ENCODE measurements at places on chromosomes 2 and 18. TPM values are rescaled to one million over a fixed set of nuclear protein-coding genes. Genes with fewer than 3 reads are reported as not detected.

Gene CMPK2
- total RNA-seq: 3.0 TPM

GRCh38 chr2:220626603-220627002, 945.5 kb downstream of the EPHA4 start:
- DNase-seq: no peak

DNA sequence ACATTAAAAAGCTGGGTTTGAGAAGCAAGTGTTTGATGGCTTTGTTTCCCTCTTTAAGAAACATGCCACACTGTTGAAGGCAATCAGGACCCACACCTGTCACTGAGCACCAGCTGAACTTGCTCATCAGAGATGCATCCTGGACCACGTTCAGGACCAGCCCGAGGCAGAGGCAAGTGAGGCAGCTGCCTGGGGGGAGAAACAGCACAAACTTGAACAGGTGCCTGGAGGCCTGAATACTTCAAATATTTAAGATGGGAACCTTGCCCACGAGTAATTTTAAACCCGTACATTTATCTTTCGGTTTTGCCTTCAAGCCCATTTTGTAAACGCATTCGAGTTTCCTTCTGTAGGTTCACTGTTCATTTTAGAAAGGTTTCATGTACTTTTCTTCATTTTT, 421.3 kb downstream of the NYAP2 start:
- no peak for DNase-seq

Gene CDKL4
- total RNA-seq: not detected

Gene TPGS2
- total RNA-seq: 16.4 TPM

Gene MC2R
- total RNA-seq: not detected

Gene TEX261
- total RNA-seq: 28.1 TPM

GRCh38 chr18:21805771-21806366, 65.3 kb downstream of the MIB1 start:
- no peak for DNase-seq

Gene IL18R1
- total RNA-seq: 7.0 TPM

Gene CRACDL
- 0.84 TPM for total RNA-seq

GRCh38 chr2:46146866-46147502, 150.2 kb upstream of the EPAS1 start:
- no peak for DNase-seq

Gene COMMD1
- total RNA-seq: 8.8 TPM

Gene B3GNT7
- total RNA-seq: 3.4 TPM

- DNase-seq: no peak
These were observed 30.8 kb upstream of the HPCAL1 start for GRCh38 chr2:10271946-10272345.

Gene MBD5
- total RNA-seq: 51.0 TPM

- DNase-seq: no peak
These were observed 67.9 kb upstream of the STPG4 start for GRCh38 chr2:47222826-47223554.

GRCh38 chr2:127570282-127571250, 35.1 kb downstream of the MYO7B start:
- no peak for DNase-seq

- DNase-seq: no peak
These were observed 256.9 kb upstream of the DDX18 start for GRCh38 chr2:117557626-117558025.

Gene LIMS2
- 2.9 TPM for total RNA-seq

Gene WNT10A
- 6.6 TPM for total RNA-seq

Gene DQX1
- not detected for total RNA-seq

DNA sequence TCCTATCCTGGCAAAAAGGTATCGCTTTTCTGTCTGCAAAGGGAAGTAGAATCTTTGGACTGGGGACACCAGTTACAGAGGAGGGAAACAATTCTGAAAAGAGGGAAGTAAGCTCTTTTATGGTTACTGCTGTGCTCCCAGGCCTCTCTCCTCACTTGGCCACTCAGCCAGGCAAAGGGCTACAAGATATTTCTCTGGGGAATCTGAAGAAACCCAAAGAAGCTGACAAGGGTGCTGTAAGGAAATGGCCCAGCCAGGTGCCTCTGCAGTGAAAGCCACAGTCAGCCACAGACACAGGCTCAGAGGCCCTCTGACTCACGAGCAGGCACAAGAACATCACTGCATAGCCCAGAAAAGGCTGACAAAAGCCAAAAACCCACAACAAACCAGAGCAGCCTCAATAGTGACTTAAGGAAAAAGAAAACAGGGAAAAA, 5.8 kb downstream of the HDLBP start:
- peak; percentile 28 for DNase-seq

GRCh38 chr18:79730804-79731203, 51.2 kb downstream of the CTDP1 start:
- no peak for DNase-seq

Gene ANKZF1
- 97.4 TPM for total RNA-seq

DNA sequence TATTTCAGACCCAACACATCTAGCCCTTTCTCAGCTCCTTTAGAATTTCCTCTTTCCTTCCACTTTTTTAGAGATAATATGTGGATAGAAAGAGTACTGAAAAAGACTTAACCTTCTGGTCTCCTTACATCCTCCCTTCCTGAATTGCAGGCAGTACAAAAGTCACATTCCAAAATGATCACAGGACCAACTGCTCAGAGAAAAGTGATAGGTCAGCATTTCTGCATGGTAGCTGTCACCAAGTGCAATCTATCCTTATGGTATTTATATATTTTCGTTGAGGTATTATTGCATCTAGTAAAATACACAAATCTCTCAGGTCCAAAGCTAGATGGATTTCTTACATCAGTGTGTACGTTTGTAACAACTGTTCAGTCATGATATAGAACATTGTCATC, 427.5 kb downstream of the LPIN1 start:
- DNase-seq: no peak

Gene ARL6IP6
- 6.6 TPM for total RNA-seq

GRCh38 chr2:229713371-229714079, 830 bp downstream of the DNER start:
- DNase-seq: no peak

DNA sequence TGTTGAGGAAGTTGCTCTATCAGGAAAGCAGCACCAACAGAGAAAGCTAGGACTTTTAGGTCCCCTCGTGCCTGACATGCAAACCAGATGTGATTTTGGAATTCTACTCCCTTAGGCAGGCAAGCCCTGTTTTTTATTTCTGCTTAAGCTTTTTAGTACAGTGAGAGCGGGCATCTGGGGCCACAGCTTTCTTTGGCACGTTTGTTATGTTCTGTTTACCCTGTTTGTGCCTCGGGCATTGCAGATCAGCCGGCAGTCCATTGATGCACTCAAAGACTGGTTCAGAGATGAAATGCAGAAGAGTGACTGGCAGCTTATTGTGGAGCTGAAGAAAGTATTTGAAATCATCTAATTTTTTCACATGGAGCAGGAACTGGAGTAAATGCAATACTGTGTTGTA, 61.9 kb downstream of the EIF5B start:
- no peak for DNase-seq

DNA sequence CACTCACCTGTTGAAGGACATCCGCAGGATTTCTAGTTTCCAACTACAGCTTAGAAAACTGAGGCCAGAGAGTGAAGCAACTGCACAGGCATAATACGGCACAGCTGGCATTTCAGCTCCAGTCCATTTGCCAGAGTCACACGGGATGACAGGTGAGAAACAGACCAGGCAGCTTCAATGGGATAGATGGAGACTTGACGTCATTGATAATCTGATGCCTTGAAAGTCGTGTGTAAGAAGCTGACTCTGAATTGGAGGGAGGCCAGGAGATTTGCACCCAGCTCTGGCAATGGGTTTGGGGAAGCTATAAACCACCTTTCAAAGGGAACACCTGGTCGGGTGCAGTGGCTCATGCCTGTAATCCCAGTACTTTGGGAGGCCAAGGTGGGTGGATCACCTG, 12.4 kb upstream of the DNMT3A start:
- DNase-seq: no peak

DNA sequence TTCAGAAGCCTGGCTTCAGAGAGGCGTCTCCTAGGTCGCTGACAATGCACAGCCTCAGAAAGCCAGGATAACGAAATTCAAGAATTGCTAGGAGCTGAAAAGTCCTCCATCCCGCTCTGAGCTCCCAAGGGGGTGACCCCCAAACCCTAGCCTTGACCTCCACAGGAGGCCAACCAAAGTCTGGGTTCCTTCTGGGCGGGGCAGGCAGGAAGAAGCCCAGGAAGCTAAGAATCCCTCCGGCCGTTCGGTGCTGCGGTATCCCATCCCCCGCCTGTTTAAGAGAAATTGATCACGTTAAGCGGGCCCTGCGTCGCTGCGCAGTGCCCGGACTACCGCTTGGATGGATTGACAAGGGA, 2.5 kb upstream of the OSR1 start:
- no peak for DNase-seq

Gene CPLX4
- total RNA-seq: not detected

Gene SCN9A
- total RNA-seq: not detected

DNA sequence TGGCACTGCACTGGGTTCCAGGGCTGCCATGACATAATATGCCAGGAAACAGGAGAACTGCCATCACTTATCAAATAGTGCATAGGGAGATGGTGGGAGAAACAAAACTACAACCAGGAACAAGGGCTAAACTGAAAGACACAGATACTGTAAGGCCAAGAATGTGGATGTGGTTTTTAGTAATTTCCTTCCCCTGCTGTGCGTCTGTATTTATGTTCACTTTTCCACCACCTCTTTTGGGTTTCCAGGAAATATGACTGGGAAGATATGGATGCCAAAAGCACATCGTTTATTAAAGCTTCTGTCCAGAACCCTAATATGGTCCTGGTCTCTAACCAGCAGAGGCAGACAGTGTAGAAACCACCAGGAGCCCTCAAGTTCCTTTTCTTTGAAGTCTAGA, 759.7 kb upstream of the FANCL start:
- no peak for DNase-seq

- DNase-seq: peak; percentile 16
These were observed 54.0 kb downstream of the GATA6 start for GRCh38 chr18:22223254-22223964.

- no peak for DNase-seq
These were observed 167.3 kb downstream of the HRH4 start for GRCh38 chr18:24627644-24628315.

Gene RGPD4
- 0.30 TPM for total RNA-seq

Gene CAPN13
- not detected for total RNA-seq

DNA sequence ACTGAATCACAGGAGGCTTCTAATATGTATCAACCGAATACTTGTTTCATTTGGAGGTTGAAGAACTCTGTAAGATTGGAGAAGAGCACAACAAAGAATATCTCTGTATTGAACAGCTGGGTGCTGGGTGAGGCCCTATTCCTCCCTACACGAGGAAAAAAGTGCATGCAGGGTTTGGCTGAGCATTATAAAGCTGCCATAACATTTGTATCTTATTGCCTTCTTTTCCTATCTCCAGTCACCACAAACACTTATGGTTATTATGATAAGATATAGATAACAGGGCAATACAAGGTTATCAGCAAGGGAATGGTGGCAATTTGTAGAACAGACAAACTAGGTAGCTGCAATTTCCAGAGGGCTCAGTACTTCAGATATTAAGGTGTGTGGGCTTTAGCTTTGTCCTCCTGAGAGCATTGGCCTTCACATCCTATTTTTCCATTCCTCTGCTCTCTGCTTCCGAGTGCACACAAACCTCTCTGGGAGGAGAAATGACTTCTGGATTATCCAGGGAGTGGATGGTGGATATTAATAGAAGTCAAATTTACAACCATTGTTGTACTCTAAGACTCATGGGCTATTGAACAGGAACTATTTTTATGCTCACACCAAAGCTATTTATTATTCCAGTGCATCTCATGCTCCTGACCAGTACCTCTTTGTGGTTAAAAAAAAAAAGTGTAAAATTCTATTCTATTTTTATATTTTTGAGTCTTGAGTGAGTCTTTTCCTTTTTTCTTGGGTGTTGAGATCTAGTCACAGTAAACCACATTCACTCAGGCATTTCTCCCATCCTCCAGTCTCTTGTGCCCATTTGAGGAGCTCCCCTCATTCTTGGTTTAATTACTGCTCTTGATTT, 248.4 kb downstream of the ETAA1 start:
- DNase-seq: no peak

DNA sequence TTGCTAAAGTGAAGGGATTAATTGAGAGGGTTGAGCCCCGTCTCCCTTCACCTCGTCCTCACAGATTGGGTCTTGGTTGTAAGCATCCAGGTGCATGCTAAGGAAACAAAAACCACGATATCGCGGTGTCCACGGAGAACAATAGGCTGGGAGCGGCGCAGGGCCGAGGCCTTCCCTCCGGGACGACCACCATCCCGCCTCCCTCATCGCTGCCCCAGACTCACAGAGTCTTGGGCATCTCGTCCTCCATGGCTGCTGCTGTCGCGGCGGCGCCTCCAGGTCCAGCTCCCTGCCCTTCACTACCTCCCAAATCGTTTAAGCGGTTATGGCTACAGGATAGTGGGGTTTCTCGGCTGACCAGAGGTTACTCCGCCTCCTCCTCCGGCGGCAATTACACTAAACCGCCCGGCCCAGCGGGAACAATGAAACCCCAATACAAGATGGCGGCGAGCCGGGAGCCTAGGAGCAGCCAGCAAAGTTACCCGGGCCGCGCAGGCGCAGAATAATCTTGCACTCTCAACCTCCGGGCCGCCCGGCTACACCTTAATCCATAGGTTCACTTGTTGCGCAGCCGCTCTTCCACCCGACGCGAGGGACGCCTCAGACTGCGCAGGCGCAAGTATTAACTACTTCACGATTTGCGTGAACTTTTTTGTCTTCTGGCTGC, at the start of gene TIA1:
TSS of gene TIA1 (minus strand) at position 448 of the 667 bp plus-strand sequence. CDS start at position 250, 198 bp downstream.
- peak; percentile 100 for DNase-seq

GRCh38 chr2:231648579-231649174, 56.0 kb downstream of the TEX44 start:
- DNase-seq: peak; percentile 36

Gene HOXD8
- total RNA-seq: not detected

- DNase-seq: no peak
These were observed at the start of gene SLC4A3 for GRCh38 chr2:219627103-219628100. SLC4A3 (plus strand) TSS chr2:219627630; CDS start chr2:219627993, 363 bp downstream.

Gene FAM228A
- total RNA-seq: not detected

GRCh38 chr2:217972490-217972889, 30.3 kb downstream of the TNS1 start:
- no peak for DNase-seq

Data from CD8-positive, alpha-beta T cell (primary cell).